ENCODE measurements at places on chromosomes 7 and 10.

DNA sequence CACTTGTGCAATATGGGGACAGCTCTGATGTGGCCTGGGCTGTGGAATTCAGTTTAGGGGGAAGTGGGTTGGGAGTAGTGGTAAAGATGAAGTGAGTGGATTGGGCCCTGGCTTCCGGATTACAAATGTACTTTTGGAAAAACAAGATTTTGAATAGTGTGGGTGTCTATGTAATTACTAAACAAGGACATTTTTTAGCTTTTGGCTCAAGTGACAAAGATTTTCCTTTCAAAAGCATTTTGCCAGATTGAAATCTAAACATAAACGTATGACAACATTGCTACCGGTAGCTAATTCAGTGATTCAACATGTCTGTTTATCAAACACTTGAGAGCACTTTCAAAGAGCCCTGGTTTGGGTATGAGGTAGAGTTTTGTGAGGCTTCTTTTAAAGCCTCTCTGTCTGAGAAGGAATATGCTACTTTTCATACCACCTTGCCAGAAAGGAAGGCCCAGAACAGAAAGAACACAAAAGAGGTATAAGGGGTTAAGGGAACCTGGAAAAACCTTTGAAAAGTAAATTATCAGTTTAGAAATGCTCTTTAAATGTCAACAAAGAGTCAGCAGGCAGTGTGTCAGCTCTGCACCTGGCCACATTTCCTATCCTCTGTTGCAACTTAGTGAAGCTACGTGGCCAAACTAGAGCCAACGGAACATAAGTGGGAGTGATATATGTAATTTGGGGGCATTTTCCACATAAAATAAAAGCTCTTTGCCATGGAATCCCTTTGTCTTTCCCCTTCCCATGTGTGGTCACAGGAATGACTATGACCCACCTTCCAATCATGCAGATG lies 516.1 kb downstream of the NRG3 start:
- DNase-seq = no peak

DNA sequence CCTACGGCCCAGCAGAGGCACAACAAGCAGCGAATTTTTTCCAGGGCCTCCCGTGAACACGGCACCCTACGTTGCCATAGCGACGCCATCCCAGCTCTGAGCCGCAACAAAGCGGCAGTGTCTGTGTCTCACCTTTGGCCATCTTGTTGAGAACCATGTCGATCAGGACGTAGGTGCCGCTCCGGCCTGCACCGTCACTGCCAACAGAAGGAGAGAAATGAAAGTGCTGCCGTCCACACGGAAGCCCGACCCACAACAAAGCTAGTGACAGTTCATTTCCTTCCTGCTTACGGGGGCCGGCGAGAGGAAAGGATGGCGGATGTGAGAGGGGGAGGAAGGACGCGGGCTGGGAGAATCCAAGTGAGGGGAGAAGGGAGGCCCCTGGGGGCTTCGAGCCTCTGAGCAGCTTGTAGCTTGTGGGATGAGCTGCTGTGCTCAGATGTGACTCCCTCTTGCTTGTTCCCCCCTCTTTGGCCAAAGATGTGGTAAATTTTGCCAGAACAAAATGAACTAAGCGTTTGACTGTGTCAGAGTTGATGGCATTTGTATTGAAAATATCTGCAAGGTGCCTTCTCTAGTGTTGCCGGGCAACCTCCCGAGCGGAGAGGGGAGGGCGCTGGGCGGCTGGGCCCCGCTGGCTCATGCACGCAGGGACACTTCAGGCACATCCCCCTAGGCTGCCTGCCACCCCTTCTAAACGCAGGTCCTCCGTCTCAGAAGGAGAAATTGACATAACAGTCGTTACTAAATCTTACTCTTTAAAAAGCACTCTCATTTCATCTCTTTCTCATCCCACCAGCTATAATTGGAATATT lies 232.2 kb downstream of the DNAJB6 start:
- DNase-seq = no peak

GRCh38 chr10:65325913-65326312 lies 1599.9 kb upstream of the LRRTM3 start:
- DNase-seq = no peak

GRCh38 chr7:93097388-93097787 lies 20.4 kb downstream of the SAMD9 start:
- DNase-seq = no peak

- no peak for DNase-seq
These were observed 181.2 kb downstream of the KCNMA1 start for GRCh38 chr10:77456414-77456813.

- no peak for DNase-seq
These were observed 3.8 kb downstream of the FAM13C start for GRCh38 chr10:59358576-59358975.

DNA sequence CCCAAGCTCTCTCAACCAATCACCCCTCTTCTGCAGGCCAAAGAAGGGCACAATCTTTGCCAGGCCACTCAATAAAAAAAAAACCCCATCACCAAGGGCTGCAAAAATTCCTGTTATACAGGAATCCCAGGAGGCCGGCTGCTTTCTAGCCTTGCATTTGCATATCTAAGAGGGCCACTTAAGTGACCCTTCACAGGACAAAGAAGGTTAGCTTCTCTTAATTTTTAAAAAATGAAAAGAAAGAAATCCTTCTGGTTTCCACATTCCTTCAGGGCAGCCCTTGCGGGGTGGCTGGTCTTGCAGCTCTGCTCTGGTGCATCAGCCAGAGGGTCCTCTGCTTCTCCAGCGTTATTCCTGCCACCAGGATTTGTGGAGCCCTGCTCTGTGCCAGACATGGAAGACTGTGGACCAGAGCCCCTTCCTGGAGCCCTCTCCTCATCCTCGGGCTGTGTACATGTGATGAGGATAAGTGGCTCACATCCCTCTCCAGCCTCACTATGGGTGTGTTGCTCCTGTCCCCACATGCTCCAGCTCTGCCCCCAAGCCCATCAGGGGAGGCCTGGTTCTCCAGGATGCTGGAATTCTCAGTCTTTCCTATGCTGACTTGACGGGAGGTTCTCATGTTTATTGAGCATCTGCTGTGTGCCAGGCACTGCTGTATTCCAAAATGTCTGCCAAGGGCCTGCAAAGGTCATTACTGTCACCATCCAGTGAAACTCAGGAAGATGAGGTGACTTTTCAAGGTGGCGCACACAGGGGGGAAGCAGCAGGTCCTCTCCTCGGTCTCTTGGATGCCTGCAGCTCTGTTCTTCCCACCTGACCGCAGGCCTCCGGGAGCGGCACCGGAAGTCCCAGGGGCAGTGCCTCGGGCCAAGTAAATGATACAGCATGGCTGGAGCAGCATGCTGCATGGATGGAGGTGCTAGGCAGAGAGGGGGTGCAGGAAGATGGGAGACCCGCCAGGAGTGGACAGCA lies 67.7 kb downstream of the ARHGAP22 start:
- no peak for DNase-seq

DNA sequence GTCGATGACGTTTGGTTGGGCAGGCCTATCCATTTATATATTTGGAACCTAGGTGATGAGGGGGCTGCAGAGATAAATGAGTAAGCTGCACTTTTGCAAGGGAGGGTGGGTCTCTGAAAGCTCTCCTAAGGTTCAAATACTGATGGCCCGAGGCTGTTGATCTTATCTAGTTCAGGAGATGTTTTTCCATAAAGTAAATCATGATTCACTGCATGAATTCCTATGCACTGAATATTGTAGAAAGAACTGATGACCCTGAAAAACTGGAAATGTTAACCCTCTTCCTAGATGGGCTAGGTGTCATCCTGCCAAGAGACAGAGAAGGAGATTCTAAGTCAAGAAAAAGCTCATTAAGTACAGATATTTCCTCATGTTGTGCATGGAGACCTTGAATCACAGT lies 459.9 kb downstream of the PLXNA4 start:
- no peak for DNase-seq

GRCh38 chr10:59852670-59853069 lies 53.7 kb downstream of the CCDC6 start:
- DNase-seq = no peak

GRCh38 chr7:79037001-79037400 lies 416.5 kb downstream of the MAGI2 start:
- no peak for DNase-seq

DNA sequence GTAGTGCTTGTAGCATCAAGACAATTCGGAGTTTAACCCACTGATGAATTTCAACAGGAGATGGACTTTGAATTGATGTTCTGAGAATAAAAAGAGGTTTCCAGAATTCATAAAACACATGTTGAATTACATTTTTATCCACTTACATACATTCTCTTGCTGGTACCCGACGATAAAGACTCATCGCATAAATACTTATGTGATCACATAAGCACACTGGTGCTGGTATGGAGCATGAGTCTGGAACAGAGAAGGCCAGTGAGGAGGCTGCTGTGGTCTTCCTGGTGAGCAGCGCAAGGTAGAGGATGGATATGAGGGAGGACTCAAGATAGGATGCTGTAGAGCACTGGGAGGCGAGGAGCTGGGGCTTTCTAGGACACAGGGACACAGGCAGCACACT lies 109.0 kb downstream of the RNF216 start:
- DNase-seq = no peak

DNA sequence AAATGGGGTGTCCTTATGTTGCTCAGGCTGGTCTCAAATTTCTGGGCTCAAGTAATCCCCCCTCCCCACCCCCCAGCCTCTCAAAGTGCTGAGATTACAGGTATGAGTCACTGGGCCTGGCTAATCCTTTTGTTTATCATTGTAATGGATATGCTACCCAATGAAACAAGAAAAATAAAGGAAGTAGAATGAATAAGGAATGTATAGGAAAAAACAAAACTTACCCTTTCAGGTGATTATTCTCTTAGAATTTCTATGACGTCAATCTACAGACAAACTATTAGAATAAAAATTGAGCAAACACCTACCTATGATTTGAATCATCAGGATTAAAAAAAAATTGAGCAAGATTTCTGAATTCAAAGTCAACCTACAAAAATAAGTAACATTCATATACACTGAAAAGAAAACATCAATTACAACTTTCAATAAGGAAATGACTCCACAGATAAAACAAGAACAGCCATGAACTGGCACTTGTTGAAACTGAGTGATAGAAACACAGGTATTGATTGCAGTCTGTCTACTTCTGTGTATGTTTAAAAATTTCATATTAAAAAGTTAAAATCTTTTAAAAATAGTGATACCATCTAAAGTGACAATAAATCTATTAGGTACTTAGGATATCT lies 12.2 kb downstream of the ADAM12 start:
- DNase-seq = no peak

DNA sequence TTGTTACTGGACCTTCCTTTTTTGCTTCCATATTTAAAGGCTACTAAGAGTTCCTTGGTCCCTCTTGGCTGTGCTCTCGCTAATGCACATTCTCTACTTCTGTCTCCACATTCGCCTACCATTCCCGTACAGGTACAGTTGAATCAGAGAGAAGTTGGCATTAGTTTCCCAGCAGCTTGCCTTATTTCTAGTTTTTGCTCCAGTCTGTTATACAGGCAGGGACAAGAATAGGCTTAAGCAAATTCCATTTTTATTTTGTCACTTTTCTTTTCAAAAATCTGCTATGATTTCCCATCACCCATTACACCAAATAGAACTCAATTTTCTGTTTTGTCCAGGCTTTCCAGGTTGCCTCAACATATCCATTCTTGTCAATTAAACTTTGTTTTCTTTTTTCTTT lies 29.9 kb downstream of the DYNC1I1 start:
- DNase-seq = no peak

- DNase-seq = no peak
These were observed 20.4 kb downstream of the SH2B2 start for GRCh38 chr7:102306916-102307677.

- DNase-seq = no peak
These were observed 127.6 kb downstream of the NEBL start for GRCh38 chr10:20769481-20769880.
